WTC11 (cell line): ENCODE measurements at places on chromosomes 2 and 18.

GRCh38 chr2:44515416-44515815 lies 153.7 kb downstream of the CAMKMT start:
- no peak for DNase-seq

DNA sequence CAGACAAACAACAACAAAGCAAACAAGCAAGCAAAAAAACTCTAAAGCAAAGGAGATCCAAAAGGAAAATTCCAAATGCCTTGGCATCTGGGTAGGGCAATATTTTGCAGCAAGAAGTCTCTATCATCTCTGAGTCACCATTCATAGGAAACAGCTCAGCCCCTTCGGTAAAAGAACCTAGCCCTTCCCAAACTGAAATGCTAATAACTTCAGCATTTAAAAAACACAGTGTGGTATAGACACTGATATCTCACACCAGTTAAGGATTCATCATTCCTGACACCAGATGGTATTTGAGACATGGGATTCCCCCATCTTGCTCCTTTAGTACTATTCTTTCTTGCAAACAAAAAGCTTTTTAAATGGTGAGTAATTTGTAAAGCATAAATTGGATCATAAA lies 491.8 kb downstream of the TXNL1 start:
- no peak for DNase-seq

DNA sequence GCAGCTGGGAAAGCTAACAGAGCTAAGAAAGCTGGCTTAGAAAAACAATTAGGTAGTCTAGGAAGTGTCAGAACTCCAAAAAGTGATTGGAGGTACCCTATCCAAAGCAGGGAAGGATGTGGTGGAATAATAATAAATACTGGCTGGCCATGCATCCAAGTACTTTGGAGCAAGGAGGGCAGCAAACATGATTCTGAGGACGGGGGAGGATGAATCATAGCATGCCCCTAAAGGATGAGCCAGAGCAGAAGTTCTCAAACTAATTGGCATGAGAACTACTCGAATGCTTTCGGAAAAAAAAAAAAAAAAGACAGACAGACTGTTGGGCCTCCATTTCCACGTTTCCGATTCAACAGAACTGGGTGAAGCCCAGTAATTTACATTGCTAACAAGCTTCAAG lies 2.4 kb downstream of the CWC22 start:
- DNase-seq, result no peak

DNA sequence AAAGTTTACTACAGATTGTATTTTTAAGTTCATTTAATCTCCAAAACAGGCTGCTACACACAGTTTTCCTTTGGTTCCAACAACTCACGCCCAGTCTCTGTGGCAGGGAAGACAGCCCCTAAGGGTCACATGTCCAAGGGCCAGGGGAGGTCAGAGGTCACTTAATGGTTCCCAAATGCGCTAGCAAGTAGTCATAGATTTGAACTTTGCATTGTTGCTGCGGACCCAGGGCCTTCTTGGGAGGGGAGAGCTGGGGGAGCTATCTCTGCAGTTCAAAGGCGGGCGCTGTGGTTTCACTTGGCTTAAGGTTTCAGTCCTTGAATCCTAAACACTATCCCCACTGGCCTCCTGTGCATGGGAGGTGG lies 74.8 kb upstream of the ZNF532 start:
- no peak for DNase-seq

GRCh38 chr2:55061523-55062344 lies 11.5 kb upstream of the RTN4 start:
- no peak for DNase-seq

GRCh38 chr2:56018267-56018666 lies 94.7 kb upstream of the EFEMP1 start:
- DNase-seq, result no peak
